ENCODE measurements at places on chromosomes 7 and 10.

GRCh38 chr7:90568213-90568612 is 27.9 kb upstream of the CDK14 start:
- peak; percentile 25 for DNase-seq

GRCh38 chr7:151515276-151515565 is 4.5 kb downstream of the RHEB start:
- DNase-seq: no peak

DNA sequence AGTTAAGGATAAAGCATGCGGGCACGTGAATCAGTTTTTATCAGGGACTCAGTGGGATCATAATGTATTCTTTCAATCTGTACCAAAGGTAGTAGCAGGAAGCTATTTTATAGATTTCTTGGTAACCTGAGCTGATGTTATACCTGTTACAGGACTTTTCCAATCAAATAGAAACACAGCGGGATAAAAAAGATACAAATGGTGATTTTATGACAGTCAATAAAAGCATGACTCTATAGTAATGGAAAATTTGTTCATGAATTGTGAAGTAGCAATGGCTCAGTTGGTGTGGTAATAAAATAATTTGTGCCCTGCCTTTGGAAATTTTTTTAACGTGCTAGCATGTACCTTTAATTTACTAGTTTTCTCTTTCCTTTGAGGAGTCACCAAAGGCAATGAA is 300.7 kb upstream of the CELF2 start:
- DNase-seq: no peak

- no peak for DNase-seq
These were observed 603.9 kb downstream of the PTPRN2 start for GRCh38 chr7:157983502-157984422.

DNA sequence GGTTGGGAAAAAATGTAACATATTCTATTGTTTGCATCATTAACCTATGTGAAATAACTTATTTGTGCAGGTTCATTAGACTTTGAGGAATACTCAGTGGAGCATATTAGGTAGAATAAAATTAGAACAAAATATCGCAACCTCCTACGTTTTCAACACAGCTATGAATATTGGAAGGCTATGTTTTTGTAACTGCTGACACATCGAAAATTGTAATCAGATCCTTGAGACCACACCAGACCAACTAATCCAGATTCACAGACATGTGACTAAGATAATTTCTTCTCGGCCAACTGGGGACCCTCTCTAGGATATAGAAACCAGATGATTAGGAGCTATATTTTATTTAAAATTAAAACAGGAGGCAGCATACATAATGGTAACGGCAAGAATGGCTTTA is 77.5 kb upstream of the VWC2 start:
- no peak for DNase-seq

- no peak for DNase-seq
These were observed 37.6 kb downstream of the FHIP2A start for GRCh38 chr10:114859222-114859621.

DNA sequence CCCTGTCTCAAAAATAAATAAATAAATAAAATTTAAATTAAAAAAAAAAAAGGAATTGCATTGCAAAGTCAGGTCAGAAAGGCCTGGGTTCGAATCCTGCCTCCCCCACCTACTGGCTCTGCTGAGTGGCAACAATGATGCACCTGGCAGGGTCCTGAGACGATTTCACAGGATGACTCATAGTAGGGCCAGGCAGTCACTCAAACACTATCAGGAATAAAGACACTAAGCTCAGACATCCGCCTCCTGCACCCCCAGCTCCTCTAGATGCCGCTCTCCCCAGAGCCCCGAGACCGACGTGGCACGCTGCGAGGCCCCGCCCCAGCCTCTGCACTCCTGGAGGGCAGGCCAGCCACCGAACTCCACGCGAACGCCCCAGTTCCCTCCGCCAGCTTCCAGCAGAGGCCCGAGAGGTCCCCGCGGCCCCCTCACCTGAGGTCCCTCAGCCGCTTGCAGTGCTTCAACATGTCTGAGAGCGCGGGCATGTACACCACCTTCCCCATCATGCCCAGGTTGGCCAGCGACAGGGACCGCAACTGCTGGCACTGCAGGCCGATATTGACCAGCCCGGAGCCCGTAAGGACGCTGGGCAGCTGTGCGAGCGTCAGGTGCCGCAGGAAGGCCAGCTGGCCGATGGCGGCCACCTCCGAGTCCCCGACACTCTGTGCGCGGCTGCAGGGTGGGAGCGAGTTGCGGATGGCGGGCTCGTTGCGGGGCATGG is 76.6 kb upstream of the TNRC18 start:
- DNase-seq: peak; percentile 47

DNA sequence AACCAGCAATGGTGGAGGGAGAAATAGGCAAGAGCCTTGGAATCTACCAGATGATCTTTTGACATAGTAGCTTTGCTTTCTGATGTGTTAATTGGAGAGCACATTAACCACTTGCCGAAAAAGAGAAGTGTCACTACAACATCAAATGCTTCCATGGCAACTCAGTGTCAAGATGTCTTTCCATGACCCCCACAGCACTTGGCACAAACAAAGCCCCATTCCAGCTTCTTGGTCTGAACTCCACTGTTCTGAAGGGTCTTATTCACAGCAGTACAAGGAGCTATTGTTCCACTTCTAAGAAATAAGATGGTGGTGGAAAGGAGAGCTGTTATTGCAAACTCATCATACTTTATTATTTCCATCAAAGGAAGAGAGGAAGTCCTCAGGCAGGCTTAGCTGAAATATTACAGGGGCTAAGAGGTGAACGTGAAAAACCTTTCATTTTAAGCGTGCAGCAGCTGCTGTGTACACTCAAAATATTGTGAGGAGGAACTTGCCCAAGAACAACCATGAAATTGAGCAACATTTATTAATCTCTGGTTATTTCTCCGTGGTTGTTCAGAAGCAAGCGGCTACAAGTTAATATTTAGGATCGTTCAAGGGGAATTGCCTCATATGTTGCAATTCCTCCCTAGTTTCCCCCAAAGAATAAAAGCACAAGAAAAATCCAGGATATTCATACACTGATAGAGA is 354.8 kb upstream of the CELF2 start:
- DNase-seq: no peak

DNA sequence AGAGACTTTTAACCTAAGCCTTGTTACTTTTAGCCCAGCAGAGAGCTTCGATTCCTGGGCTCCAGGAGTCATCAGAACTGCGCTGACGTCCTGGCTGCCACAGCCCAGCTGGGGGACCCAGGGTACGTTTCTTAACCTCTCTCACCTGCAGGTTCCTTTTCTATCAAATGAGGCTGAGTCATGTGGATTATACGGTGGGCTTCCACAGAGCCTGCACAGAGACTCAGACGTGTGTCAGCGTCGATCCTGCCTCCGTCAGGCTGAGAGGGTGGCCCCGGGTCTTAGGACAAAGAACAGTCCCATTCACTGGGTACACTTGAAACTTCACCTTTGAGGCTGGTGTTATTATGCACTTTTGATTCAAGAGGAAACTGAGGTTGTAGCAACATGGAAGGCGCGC is 100.7 kb upstream of the FGFR2 start:
- DNase-seq: no peak

GRCh38 chr10:114017873-114018272 is 25.8 kb upstream of the ADRB1 start:
- no peak for DNase-seq

GRCh38 chr10:79155301-79156081 is 86.7 kb downstream of the ZMIZ1 start:
- peak; percentile 71 for DNase-seq

GRCh38 chr10:99966306-99966705 is 43.4 kb downstream of the DNMBP start:
- DNase-seq: peak; percentile 99
